ENCODE measurements at places on chromosomes 7 and 10.

GRCh38 chr10:18647945-18648344, 3.4 kb downstream of the NSUN6 start:
- no peak for DNase-seq

DNA sequence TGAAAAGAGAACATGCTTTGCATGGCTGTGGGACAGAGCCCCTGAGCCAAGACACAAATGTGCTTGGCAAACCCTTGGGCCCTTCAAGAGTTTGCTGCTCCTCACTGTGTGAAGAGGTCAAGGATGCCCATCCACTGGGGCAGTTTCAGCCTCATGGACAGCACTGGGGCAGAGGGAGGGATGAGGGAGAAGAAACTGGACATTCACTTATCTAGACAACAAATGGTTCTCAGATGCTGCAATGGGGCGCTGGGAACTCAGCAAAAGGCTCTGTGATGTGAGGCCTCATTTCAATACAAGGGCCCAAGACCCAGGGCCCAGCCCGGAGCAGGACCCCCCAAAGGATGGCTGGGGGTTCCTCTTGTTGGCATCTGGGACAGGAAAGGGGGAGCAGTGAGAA, 49.1 kb downstream of the EBF3 start:
- DNase-seq, result no peak

GRCh38 chr10:69097729-69098128, 9.8 kb downstream of the SRGN start:
- no peak for DNase-seq

- DNase-seq, result no peak
Measured at GRCh38 chr7:37141742-37142141, 306.9 kb downstream of the ELMO1 start.

DNA sequence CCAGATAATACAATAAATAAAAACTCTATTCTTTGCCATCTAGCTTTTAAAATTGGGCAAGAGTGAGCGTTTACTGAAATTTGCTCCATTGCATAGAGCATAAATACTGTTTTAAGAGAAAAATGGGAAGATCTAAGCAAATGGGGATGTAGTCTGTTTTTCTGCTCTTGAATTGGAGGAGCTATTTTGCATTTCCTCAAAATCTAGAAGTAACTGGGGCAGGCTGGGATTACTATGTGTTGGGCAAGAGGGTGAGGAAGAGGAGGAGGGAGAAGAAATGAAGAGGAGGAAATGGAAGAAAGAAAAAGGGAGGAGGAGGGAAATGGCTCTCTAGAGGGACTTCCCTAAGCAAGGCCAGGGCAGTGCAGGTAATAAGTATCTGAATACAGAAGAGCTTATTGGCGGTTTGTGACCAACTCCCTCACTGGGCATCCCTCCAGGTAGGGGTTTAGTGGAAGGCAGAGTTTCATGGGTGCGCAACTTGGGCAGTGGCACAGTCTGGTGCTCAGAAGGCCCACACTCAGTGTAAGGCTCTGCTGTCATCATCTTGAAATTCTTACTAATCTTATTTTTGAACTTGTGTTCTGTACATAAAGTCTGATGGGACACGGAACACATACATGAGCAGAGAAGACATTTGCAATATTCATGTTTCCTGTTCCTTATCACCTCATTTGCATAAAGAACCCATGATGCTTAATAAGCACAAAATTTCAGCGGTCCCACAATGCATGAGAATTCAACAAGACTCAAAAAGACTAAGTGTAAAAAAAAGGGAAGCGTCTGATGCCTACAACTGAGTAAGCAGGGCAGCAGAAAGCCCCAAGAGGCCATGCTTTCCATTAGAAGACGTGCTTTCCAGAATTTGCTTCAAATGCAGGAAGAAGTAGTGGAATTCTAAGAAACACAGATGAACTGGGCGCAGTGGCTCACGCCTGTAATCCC, 116.9 kb downstream of the EVX1 start:
- DNase-seq, result no peak

GRCh38 chr10:125060826-125061556, 99.4 kb downstream of the CTBP2 start:
- peak; percentile 25 for DNase-seq

GRCh38 chr10:48885376-48885775, 54.3 kb downstream of the LRRC18 start:
- peak; percentile 0 for DNase-seq

DNA sequence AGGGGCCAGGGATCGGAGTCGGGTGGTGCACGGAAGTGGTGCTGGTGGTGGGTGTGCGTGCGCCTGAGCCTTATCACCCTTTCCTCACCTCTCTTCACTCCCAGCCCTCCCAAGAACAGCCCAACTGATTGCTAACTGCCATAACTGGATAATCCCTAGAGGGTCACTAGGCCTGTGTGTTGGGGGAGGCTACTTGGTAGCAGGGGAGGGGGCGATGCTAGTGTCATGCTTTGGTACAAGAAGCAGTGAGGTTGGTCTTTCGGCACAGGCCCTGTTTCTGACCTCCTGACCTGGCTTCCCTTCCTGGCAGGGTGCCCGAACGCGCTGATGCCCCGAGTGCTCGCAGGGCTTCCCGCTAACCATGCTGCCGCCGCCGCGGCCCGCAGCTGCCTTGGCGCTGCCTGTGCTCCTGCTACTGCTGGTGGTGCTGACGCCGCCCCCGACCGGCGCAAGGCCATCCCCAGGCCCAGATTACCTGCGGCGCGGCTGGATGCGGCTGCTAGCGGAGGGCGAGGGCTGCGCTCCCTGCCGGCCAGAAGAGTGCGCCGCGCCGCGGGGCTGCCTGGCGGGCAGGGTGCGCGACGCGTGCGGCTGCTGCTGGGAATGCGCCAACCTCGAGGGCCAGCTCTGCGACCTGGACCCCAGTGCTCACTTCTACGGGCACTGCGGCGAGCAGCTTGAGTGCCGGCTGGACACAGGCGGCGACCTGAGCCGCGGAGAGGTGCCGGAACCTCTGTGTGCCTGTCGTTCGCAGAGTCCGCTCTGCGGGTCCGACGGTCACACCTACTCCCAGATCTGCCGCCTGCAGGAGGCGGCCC, 652 bp downstream of the KAZALD1 start:
- DNase-seq, result no peak

- no peak for DNase-seq
Measured at GRCh38 chr7:1851721-1852516, 181.8 kb downstream of the ELFN1 start.

DNA sequence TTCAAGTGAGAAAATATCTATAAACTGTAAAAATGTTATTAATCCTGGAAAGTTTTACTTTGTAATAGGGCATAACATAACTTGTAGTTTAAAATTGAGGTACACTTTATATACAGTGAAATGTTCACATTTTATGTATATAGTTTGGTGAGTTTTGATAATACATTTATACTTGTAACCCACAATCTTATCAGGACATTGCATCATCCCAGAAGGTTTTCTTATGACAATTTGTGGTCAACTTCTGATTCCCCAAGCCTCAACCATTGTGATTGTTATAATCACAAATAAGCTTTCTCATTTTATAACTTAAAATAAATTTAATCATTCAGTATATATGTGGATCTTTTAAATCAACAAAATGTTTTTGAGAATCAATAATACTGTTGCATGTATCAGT, 151.1 kb downstream of the TFPI2 start:
- no peak for DNase-seq

DNA sequence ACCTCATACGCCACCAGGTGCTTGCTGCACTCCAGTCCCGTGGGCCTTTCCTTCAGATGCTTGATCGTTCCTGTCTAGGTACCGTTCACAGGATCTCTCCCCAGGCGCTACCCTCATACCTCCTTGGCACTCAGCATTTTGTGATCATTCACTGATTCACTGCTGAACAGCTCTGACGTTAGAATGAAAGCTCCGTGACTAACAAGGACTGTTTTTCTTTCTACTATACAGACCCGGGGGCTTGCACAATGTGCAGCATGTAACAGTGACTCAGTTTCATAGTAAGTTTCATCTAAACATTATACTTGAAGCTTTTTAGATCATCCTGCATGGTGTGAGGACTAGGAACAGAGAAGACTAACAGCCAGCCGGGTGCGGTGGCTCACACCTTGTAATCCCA, 20.6 kb downstream of the KIN start:
- no peak for DNase-seq

GRCh38 chr10:93190372-93190771, 116.7 kb downstream of the CYP26A1 start:
- no peak for DNase-seq

DNA sequence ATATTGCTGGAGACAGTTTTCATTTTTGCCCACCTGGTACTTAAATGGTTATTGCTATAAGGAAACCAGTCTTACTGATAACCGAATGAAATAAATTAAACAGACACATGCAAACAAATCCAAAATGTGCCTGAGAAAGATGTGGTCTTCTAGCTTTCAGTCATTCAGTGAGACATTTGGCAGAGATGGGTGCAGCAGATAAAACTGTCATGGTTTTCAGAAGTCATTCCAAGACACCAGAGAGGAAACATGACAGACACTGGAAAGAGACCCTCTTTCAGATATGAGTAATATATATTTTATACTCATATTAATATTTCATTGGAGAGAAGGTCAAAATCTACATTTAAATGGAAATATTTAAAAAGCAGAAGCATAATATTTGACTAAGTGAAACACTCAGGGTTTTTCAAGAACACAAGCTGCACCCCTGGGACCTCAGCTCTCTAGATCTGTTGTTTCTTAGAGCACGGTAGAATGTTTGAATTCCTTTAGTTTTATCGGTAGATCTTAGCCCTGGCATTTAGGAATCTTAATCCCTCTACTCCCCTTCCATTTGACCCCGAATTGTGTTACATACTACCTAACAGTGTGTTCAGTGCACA, 246.1 kb downstream of the AUTS2 start:
- DNase-seq, result no peak

- no peak for DNase-seq
Measured at GRCh38 chr7:100722480-100723212, 2.4 kb downstream of the EPO start.

DNA sequence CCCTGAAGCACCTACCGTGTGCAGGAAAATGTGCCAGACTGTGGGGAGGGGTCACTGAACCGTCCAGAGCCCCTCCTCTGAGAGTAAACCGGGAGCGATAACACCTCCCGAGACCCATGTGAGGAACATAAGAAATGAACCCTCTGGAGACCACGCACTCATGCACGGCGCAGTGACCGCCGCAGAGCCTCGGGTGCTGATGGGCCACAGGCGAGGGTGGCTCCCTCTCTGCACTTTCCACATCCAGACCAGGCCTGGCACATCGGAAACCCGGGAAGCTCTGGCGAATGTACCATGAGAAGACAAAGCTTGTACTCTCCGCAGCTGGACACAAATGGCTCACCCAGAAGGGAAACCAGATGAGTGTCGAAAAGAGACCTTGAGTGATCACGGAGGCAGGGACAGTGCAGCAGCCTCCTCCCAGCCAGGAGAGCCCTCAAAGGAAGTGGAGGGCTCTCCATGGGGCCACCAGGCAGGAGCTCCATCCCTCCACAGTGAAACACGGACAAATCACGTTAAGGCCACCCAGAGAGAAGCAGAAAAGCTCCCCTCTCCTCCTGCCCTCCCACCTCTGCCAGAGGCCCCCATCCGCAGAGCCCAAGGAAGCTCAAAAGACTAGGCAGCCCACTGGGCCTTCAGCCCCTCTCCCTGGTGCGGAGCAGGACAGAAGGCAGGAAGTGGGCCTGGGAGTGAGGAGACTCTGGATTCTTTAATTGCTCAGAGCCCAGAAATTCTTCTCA, 178.1 kb upstream of the PPP2R2D start:
- no peak for DNase-seq

DNA sequence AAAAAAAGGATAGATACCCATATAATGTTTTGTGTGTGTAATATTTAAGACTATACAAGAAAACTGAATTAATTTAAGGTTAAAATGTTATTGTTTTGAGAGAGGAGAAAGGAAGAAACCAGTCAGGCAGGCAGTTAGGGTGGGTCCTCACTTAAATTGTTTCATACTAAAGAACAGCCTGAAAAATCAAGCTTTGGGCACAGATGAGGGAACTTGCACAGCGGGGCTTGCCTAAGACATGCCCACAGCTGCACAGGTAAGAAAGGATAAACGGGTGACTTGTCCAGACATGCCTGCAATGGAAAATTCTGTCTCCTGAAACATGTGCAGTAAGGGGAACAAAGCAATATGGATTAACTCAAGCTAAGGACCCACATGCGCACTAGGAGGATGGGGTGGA, 158.4 kb downstream of the BBS9 start:
- no peak for DNase-seq

- DNase-seq, result no peak
Measured at GRCh38 chr7:151091431-151091830, 5.2 kb downstream of the AGAP3 start.

Data from NCI-H2081 (cell line).